Pericardium fibroblast (primary cell): ENCODE measurements at places on chromosomes 12 and 14. TPM values are rescaled to one million over a fixed set of nuclear protein-coding genes. Genes with fewer than 3 reads are reported as not detected.

The TMPRSS12 gene
- not detected in 2 replicates for total RNA-seq

The PIK3C2G gene
- not detected in 2 replicates for total RNA-seq

The SLC5A8 gene
- not detected in 2 replicates for total RNA-seq

The FOXG1 gene
- total RNA-seq = 0.17 TPM in 1 of 2 replicates, not detected in the other

The GZMB gene
- not detected in 2 replicates for total RNA-seq

The CLEC1A gene
- 0.09 and 0.23 TPM in 2 replicates for total RNA-seq

The AQP2 gene
- total RNA-seq = not detected in 2 replicates

The KIF26A gene
- 0.17 TPM in 1 of 2 replicates, not detected in the other for total RNA-seq
